ENCODE measurements at places on chromosomes 12 and 14. TPM values are rescaled to one million over a fixed set of nuclear protein-coding genes. Genes with fewer than 3 reads are reported as not detected.

DNA sequence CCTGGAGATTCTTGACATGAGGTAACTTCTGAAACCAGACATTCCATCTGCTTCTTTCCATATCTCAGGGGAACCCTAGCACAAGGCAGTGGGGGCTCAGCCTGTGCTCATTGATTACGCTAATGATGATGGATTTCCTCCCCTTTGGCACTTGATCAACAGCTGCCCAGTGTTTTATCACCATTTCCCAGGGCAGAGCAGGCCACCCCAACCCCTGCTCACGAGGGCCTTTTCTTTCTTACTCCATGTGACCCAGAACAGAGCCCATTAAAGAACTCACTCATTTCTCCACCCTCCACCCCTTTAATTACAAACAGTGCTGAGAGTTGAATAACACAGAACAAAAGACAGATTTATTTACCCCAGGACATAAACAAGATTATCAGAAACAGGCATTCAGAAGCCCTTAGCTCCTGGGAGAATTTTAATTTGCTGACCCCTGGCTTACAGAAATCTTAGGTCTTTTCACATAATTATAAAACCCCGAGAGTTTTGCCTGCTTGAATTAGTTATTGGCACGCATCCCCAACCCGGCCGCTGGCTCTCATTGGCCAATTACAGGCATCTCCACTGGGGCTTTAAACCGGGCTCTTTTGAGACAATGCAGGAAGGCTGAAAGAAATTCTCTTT, 32.0 kb upstream of the CCDC60 start:
- H3K36me3 ChIP-seq: no peaks in the 10 kb centered on the region
- no peak overlapping the region for H3K4me3 ChIP-seq
- H3K4me1 ChIP-seq: no peaks in the 10 kb centered on the region
- H3K27ac ChIP-seq: no peak overlapping the region

DNA sequence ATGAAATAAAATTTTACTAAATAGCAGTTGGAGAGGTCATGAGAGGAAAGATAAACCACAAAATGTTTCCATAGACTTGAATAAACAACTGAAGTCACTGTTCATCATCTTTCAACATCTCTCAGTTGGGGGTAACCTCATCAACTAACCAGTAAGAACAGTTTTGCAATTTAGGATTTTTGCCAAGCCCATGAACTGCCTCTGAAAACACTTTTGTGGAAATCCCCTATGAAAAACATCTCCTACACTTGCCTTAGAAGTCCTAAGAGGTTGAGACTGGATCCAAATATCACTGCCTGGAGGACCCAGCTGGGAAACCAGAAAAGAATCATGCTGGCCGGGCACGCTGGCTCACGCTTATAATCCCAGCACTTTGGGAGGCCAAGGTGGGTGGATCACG, 273.1 kb downstream of the C12orf50 start:
- no peak for DNase-seq
- H3K27me3 ChIP-seq: no peaks in the 10 kb centered on the region
- H3K4me3 ChIP-seq: no peak overlapping the region
- H3K27ac ChIP-seq: no peak overlapping the region
- H3K4me1 ChIP-seq: no peaks in the 10 kb centered on the region

GRCh38 chr14:76599559-76600287, 161.5 kb upstream of the VASH1 start:
- peaks cover 4% of the 10 kb centered on the region for H3K4me1 ChIP-seq
- no peaks in the 10 kb centered on the region for H3K36me3 ChIP-seq
- no peak for DNase-seq
- no peaks in the 10 kb centered on the region for H3K27me3 ChIP-seq

DNA sequence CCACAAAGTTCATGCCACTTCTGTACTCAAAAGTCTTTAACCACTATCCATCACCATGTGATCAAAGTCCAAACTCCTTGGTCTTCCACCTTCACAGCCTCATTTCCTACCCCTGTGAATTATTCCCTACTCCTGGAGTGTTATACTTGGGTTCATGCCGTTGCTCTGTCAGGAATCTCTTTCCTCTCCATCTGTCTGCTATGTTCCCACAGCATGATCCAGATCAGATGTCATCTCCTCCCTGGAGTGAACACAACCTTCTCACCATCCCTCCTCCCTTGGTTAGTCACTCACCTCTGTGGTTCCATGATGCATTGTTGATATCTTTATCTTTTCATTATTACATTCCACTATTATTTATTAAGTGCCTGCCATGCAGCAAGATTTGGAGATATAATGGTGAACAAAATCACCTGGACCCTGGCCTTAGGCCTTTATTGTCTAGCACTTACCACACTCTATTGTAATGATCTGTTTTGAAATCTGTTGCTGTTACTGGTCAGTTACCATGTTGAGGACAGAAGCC, 22.4 kb downstream of the LACRT start:
- peaks cover 89% of the 10 kb centered on the region for H3K27me3 ChIP-seq
- H3K4me3 ChIP-seq: no peak overlapping the region
- no peak for DNase-seq
- no peak overlapping the region for H3K27ac ChIP-seq

- no peaks in the 10 kb centered on the region for H3K27me3 ChIP-seq
- no peak overlapping the region for H3K27ac ChIP-seq
- H3K4me3 ChIP-seq: no peak overlapping the region
- DNase-seq: no peak
Measured at GRCh38 chr14:53048631-53049030, 97.8 kb upstream of the FERMT2 start.

DNA sequence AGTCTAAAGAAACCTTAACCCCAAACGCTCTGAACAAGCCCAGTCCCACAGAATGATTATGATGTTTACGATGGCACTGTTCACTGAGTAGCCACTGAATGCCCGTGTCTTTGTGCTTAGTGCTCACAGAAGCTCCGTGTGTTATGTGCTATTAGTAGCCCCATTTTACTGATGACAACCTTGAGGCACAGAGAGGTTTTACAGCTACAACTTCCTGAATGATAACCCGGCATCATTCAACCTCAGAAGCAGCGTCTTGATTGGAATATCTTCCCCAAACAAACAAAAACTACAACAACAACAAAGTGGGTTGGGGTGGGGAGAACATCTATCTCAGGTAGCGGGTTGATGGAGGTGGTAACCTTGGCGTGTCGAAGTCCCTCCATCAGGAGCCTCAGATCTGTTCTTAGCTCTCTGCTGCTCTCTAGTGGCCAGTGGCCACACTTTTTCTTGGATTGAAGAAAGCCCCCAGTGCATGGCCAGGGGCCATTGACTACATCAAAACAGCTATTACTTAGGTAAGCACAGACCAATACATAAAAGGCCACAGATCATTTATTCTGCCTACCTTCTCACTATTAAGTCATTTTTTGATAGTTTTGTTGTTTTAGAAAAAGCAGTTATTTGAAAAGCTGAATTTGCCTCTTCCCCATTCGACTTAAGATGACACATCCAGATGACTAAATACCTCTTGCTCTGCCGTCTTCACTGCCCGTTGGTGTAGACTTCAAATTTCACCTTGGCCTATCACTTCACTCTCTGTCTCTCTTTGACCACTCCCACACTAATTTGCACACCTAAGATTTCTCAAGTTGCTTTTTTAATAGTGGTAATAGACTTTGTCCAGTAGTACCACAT, 376.9 kb downstream of the GALC start:
- no peaks in the 10 kb centered on the region for H3K4me1 ChIP-seq
- DNase-seq: peak; percentile 21
- no peak overlapping the region for H3K27ac ChIP-seq

DNA sequence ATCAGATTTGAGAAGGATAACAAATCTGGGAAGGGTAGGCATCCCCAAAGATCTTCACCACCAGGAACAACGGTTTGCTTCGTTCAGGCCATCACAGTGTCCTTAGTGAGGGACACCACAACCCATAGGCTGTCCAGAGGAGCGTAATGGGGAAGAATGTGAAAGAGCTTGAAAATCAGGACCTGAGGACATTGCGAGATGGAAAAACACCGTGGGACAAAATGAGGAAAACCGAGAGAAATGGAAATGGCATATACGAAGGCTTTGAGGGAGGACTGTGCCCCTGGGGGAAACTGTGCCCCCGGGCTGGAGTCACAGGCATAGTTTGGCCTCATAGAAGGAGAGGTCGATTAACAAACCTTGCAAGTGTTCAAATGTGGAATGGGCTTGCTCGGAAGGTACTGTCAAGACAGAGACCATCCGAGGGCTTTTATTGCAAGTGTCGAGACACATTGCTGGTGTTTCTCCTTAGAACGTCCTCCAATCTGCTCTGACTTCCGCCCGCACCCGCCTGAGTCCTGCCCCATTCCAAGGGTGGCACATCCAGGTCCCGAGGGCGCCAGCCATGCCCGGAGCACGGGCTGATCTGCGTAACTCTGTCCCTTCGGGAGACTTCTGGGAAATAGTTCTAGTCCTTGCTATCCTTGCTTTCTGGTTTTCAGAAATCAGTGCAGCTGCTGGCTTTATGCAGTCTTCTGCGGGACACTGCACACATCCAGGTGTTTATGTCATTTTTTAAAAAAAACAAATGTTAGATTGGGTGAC, 885 bp upstream of the PALS1 start:
- peak overlapping the region; percentile 99 for H3K27ac ChIP-seq
- peak overlapping the region; percentile 98 for H3K4me3 ChIP-seq
- peaks cover 32% of the 10 kb centered on the region for H3K4me1 ChIP-seq
- peak; percentile 40 for DNase-seq
- H3K36me3 ChIP-seq: no peaks in the 10 kb centered on the region

DNA sequence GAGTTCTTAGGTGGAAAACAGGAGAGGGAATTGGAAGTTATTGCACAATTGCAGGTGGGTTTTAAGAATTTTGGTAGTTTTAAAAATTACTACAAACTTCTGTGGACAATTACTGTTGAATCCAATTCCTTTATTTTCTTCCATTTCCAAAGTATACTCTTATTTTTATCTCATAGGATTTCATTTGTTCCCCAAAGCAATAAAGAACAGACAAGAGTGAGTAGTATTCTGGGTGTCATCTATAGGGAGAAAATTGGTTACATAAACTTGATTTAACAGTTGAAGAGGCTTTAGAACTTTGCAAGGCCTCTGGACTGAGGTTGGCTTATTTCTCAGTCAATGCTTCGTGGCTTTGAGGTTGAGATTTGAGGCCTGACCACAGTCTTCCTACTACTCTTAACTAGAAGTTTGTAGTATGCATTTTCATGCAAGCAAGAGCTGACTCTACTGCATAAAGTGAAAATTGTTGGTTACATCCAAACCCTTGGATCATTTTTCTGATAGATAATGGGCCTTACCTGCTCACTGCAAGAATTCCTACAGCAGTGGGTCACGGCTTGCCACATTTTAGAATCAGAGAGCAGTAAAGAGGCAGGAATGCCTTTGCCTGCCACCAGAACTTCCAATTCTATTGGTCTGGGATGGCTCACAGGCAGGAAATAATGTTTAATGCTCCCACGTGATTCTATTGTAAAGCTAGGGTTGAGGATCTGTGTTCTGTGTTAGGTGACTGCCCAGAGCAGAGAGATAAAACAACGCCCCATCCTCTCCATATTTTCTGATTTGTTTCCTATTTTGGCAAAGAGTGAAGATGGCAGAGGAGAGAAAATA, 270.5 kb downstream of the TTC6 start:
- H3K4me1 ChIP-seq: no peaks in the 10 kb centered on the region
- no peaks in the 10 kb centered on the region for H3K36me3 ChIP-seq
- H3K27me3 ChIP-seq: peaks cover 3% of the 10 kb centered on the region
- H3K4me3 ChIP-seq: no peak overlapping the region
- no peak for DNase-seq

GRCh38 chr14:101548710-101549109, 12.6 kb upstream of the DIO3 start:
- H3K4me3 ChIP-seq: no peak overlapping the region
- peaks cover 65% of the 10 kb centered on the region for H3K27me3 ChIP-seq
- H3K36me3 ChIP-seq: no peaks in the 10 kb centered on the region
- no peaks in the 10 kb centered on the region for H3K4me1 ChIP-seq
- no peak overlapping the region for H3K27ac ChIP-seq
- DNase-seq: no peak

DNA sequence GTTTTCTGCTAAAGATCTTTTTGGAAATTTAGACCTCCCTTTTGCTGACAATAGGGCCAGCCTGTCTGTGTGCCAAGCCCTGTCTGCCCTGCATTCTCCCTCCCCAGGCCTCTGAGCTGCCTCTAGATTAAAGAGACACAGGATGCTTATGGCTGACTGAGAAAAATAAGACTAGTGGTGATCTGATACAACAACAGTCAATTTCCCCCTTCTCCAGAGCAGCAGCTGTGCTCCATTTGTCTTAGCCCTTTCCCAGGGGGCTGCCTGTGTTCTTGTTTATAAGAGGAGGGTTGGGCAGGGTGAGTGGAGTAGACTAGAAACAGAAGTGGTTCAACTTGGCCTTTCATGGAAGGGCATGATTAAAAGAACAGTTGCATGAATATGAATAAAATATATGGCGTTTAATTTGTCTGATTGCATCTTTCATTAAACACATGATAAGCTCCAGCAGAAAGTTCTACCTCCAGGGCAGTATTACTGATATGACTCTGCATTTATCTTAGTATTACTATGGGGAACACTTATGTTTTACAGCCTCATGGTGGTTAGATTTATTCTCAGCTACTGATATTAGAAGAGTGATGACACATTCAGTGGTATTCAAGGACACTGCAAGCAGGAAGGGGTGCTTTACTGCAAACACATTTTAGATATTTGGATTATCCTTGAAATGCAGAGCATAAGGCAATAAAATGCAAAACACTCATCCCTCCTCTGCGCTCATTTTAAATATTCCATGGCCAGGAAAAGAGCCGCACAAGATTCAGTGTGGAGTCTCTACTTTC, 150.2 kb upstream of the CLEC14A start:
- no peaks in the 10 kb centered on the region for H3K4me1 ChIP-seq
- H3K4me3 ChIP-seq: no peak overlapping the region
- H3K36me3 ChIP-seq: no peaks in the 10 kb centered on the region
- DNase-seq: no peak

- H3K4me1 ChIP-seq: peaks cover 47% of the 10 kb centered on the region
- no peak overlapping the region for H3K4me3 ChIP-seq
- no peaks in the 10 kb centered on the region for H3K27me3 ChIP-seq
- no peak for DNase-seq
Measured at GRCh38 chr12:49800421-49801140, 27.6 kb downstream of the NCKAP5L start.

GRCh38 chr12:132339856-132340255, 10.5 kb upstream of the GALNT9 start:
- no peak overlapping the region for H3K27ac ChIP-seq
- no peak overlapping the region for H3K4me3 ChIP-seq
- H3K27me3 ChIP-seq: peaks cover 92% of the 10 kb centered on the region
- no peaks in the 10 kb centered on the region for H3K36me3 ChIP-seq

HCAR2 gene
- total RNA-seq: 0.14 TPM

TMEM63C gene
- 0.63 TPM for total RNA-seq

KRT82 gene
- not detected for total RNA-seq

RD3L gene
- 30.7 TPM for total RNA-seq

TOMM20L gene
- not detected for total RNA-seq

NPFF gene
- total RNA-seq: not detected

NEUROD4 gene
- not detected for total RNA-seq

RHOJ gene
- 14.6 TPM for total RNA-seq

ALX1 gene
- total RNA-seq: not detected

CMKLR1 gene
- 5.7 TPM for total RNA-seq

PGF gene
- total RNA-seq: 4.2 TPM

Data from left ventricle myocardium inferior (tissue), 1 donor.